Small intestine (tissue), 16 donors: ENCODE measurements at places on chromosomes 2 and 18. TPM values are rescaled to one million over a fixed set of nuclear protein-coding genes. Genes with fewer than 3 reads are reported as not detected.
A peak's percentile ranks its signal among the peaks of the same experiment; 100 is the strongest.

DNA sequence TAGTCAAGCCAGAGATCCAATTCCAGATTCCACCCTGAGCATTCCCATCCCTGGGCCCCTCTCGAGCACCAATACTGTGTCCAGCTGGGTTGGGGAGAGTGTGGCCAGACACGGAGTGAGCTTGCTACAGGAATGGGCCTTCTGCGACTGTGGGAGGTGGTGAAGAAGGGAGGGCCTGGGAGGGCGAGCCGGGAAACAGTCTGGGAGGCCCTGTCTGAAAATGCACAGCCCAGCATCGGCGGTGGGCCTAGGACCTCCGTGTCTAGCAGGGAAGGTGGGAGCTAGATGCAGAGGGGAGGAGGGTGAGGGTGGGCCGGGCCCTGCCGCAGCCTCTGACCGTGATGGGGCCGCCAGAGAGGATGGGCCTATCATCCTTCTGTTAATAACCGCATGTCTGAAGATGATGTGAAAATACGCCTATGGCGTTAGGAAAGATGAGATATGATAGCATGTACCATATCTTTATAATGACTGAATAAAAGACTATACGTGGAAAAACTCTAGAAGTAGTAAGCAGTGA is 1.9 kb upstream of the OTOS start:
- DNase-seq: no peak
- no peak overlapping the region for H3K4me3 ChIP-seq
- H3K27ac ChIP-seq: no peak overlapping the region
- H3K4me1 ChIP-seq: no peaks in the 10 kb centered on the region

GRCh38 chr2:37507051-37507410 is 162.6 kb downstream of the QPCT start:
- H3K27me3 ChIP-seq: no peaks in the 10 kb centered on the region
- H3K36me3 ChIP-seq: no peaks in the 10 kb centered on the region
- H3K4me1 ChIP-seq: no peaks in the 10 kb centered on the region
- H3K4me3 ChIP-seq: no peak overlapping the region
- no peak overlapping the region for H3K27ac ChIP-seq

DNA sequence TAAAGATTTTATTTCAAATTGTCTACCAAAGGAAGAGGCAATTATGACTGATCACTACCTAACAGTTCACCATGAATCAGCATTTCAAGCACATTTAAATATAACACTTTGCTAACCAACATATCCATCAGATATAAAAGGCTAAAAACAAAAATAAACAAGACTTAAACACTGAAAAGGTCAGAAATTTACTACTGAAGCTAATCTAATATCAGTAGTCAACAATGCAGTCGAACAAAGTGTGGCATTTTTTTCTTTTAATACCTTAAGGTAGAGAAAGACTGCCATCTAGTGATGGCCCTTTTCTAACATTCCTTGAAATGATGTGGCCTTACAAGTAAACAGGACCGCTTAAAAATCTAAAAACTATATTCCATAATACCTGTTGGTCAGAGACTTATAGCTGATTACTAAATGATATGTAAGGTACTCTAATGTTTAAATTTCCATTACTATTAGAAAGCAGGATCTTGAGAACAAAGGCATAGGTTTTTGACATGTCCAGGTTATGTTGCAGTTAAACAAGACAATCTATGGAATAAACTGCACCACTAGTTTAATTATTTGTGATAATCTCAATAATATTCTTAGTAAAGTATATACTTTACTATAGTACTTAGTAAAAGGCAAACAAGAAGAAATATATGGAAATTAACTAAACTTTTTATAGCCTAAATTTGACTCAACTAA is 80.0 kb downstream of the EXOC6B start:
- DNase-seq: peak; percentile 66
- H3K27ac ChIP-seq: no peak overlapping the region
- no peaks in the 10 kb centered on the region for H3K27me3 ChIP-seq
- no peak overlapping the region for H3K4me3 ChIP-seq
- H3K36me3 ChIP-seq: no peaks in the 10 kb centered on the region

LHCGR gene
- polyA plus RNA-seq: 0.04 TPM

AKAIN1 gene
- not detected for polyA plus RNA-seq
